HS-5 (cell line): ENCODE measurements at places on chromosomes 12 and 14.

DNA sequence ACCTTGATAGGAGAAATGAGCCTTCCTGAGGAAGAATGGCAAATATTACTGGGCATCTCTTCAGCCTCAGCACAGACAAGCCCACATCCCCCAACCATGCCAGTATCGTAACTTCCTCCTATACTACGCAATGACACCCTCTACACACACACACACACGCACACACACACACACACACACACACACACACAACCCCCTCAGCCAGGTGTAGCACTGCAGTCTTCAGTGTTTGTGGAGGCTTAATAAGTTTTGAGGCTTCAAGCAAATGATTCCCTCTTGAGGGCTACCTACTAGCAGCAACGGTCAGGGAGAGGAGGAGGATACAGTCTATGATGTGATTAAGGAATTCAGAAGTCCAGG lies 1.6 kb downstream of the DGKA start:
- DNase-seq = no peak

GRCh38 chr12:83326666-83327065 lies 640.0 kb downstream of the TMTC2 start:
- no peak for DNase-seq

- no peak for DNase-seq
Observed at GRCh38 chr14:22515929-22516328, 73.1 kb downstream of the DAD1 start.

- no peak for DNase-seq
Observed at GRCh38 chr12:96060041-96060440, 24.7 kb upstream of the LTA4H start.

- no peak for DNase-seq
Observed at GRCh38 chr12:12403264-12404248, 46.7 kb downstream of the BORCS5 start.

- no peak for DNase-seq
Observed at GRCh38 chr14:63344336-63344735, 25.6 kb upstream of the GPHB5 start.

GRCh38 chr12:72081777-72082176 lies 143.1 kb downstream of the TPH2 start:
- DNase-seq = no peak

DNA sequence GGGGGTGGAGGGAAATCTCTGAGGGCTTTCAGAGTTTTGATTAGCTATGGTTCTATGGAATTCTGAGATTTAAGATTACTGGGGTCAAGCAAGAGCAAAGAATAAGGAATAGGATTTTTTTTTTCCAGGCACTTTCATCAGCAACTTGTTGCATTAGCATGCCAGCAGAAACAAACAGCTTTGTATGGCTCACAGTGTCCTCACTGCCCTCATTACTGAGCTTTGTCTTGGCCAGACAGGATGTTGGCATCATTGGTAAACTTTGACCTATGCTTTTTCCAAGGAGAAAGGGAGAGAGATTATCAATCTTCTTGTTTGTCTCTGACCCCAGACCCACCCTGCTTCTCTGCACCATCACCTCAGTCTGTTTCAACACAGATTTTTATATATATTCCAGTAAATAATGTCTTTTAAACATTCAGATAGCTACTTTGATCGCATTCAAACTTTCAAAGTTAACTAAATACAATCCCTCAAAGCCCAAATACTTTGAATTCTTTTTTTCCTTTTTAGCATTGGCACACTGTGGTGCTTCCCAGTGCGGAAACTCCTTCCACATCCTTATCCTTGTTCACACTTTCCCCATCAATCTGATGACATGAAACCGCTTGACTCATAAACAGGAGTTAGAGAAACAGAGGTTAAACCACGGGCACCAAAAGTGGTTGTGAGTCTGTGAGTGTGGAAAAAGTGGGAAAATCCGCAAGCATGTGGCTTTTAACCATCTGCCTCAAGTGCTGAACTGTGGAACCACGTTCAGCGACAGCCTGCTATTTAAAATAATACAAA lies 282.2 kb upstream of the FAR2 start:
- DNase-seq = no peak

- DNase-seq = no peak
Observed at GRCh38 chr12:19695244-19696098, 256.2 kb downstream of the AEBP2 start.

GRCh38 chr14:105010106-105010505 lies 10.8 kb downstream of the CDCA4 start:
- DNase-seq = no peak

GRCh38 chr12:113299619-113300237 lies 35.2 kb downstream of the SLC8B1 start:
- DNase-seq = peak; percentile 76

- no peak for DNase-seq
Observed at GRCh38 chr14:36662258-36662542, 540 bp downstream of the PAX9 start.

DNA sequence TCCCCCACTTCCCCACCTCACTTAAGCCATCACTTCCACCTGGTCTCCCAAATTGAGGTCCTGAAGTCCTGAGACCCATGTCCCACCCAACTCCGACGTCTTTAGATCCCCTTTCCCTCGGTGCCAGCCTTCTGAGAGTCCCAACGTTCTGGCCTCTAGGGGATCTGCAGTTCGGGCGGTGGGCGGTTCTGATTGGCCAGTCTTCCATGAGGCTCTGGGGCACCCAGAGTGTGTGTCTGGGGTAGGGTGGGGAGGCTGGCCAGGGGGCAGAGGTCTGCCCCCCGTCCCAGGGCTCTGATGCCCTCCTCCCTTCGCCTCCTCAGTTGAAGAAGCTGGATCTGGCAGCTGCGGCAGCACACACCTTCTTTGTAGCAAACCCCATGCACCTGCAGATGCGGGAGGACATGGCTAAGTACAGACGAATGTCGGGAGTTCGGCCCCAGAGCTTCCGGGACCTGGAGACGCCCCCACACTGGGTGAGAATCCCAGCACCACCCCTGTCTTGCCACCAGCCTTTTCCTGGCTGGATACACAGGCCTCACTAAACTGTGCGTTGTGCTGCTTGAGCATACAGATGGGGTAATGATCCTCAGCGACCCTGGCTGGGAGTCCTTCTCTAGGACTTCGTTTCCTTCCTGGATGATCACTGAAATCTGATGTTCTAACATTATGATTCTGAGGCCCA lies 1.5 kb downstream of the P3H3 start:
- DNase-seq = no peak

DNA sequence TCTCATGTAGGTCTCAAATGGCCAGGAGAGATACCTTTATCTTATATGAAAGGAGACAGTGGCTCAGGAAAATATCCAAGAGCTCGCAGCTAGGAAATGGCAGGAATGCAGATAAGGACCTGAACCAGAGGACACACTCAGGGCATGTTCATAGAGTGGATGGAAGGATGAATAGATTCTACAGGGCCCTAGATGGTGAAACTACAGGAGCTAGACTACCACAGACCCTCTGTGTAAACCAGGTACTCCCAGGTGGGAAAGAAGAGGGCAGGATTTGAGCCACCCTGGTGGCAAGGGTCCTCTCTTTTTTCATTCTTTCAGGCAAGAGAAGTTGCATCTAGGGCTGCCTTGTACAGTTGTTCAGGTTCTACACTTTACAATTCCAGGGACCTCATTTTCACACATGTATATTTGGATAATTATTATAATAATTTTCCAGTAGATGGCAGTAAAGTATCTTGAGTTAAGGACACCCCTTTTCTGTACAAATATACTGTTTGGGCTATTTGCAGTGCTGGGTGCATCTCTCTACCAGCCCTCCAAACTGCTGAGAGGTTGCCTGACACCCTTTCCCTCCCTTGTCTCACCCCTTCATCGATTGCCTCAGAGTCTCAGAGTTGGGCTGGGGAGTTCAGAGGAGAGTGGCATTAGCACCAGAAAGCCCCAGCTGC lies 10.5 kb upstream of the ZDHHC22 start:
- no peak for DNase-seq

GRCh38 chr12:62934239-62934798 lies 631 bp downstream of the PPM1H start:
- DNase-seq = no peak

- no peak for DNase-seq
Observed at GRCh38 chr12:130919086-130919485, 34.6 kb upstream of the ADGRD1 start.

GRCh38 chr14:90495357-90496276 lies 98.8 kb downstream of the CALM1 start:
- no peak for DNase-seq

- no peak for DNase-seq
Observed at GRCh38 chr14:36076197-36076596, 100.3 kb downstream of the PTCSC3 start.

DNA sequence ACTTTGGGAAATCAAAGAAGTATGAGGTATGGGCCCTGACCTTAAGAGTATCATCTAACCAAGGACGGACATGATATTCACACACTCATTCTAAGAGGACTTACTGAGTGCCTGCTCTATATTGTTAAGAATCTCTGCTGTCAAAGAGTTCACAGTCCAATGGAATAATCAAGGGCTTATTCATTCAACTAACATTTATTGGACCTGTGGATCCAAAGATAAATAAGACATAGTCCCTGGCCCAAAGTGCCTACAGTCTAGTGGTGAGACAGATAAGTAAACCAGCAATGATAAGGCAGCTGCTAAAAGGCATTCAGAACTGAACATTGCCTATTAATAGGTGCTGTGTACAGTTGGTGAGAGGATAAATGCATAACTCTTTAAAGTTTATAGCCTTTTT lies 11.0 kb downstream of the WDR20 start:
- DNase-seq = no peak

DNA sequence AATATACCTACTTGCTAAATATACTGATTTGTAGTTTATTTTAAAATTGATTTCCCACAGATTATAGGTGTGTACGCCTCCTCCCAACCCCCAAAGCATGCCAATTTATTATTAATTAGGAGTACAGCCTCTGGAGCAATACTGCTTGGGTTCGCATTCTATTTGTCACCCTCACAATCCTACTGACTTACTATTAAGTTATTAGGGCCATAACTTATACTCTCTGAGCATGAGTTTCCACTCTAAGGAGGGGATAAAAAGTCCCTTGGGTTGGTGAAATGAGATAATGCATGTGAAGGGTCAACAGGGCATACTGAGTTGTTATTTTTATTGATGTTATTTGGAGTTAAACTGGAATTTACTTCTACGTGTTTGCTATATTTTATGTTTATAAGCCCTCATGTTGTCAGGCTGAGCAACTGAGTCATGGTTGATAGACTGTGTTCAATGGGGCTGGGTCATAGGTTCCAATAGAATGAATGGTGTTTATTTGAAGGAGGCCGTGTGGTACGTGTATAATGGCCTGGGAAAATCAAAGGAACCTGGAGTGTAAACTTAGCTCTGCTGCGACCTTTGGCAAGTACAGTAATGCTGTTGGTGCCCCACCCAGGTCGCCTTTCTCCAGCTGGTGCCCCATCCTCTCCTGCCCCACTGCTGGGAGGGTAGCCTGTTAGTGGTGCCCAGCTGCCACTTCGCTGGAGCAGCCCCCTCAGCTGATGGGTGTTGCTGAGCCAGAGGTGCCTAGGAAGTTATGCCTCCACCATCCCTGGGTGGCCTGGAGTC lies 99.3 kb upstream of the PTPRB start:
- DNase-seq = no peak

DNA sequence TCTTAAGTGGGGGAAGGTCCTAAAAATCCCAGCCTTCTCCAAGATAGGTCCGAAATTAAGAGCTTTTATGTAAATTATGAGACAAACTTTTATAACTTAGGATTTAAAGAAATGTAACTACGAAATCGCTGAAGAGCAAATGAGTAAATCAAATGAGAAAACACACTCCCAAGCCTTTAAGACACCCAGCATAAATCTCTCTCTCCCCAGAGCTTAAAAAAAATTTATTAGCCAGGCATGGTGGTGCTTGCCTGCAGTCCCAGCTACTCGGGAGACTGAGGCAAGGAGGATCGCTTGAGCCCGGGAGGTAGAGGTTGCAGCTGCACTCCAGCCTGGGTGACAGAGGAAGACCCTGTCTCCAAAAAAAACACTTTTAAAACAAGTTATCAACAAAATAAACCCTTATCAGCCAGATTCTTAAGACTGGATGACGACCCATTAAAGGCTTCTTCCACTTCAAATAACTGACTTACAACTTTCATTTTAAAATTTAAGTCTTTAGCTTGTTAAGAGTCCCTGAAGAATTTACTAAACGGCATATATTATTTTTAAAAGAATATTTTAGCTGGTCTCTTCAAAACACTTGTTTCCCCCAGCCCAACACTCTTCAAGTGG lies 3.2 kb downstream of the PTGES3 start:
- DNase-seq = no peak

DNA sequence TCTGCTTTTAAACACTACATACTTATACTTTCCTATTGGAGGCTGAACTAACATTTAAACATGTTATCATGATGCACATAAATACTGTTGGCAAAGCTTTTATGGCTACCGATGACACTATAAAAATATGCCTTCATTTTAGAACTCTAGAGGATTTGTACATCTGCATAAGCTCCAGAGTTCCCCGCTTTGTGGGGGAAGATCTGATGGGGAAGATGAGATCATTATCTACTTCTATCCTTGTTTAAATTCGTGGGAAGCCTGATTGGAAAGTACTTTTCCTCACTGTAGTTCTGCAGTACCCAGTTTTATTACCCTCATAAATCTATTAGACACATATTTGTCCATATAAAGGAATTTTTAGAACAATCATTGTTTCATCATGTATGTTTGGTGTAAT lies 299.6 kb upstream of the ATP2B1 start:
- DNase-seq = no peak

DNA sequence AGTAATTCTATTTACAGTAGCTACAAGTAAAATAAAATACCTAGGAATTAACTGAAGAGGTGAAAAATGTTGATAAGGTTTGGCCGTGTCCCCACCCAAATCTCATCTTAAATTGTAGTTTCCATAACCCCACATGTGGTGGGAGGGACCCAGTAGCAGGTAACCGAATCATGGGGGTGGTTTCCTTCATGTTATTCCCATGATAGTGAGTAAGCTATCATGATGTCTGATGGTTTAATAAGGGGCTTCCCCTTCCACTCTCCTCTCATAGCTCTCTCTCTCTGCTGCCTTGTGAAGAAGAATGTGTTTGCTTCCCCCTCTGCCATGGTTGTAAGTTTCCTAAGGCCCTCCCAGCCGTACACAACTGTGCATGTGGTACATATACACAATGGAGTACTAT lies 1170.7 kb downstream of the BCL11B start:
- no peak for DNase-seq

DNA sequence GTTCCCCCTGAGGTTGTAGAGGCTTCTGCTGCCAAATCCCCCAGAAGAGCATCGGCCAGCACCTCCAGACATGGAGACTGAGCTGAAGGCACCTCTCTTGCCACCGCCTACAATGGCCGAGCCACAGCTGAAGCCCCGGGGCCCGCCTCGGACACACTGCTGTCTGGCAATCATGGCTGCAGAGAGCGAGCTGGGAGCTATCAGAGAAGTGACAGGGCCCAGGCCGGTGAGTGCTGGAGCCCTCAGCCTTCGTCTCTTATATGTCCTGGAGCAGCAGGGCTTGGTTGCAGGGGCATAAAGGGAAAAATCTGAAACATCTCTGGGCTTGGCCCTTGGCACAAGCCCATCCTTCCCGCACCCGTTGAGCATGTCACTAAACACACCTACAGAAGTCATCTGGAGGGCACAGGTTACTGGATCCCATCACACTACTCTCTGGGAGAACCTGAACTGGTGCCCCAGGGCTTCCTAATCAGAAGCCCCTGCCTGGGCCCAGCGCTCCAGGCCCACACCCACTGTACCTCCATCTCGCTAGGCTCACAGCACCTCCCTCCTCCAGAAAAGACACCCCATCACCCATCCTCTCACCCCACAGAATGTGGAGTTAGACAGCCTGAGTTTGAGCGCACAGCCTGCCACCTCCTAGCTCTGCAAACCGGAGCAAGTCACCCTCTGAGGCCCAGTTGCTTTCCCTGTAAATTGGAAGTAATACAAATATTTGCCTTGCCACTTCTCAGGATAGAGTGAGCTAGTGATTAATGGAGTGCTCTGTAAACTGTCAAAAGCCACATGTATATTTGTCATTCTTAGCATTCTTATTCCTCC lies at the start of gene KRT4:
Gene KRT4, minus strand, starts transcription at position 232 of the 825 bp plus-strand sequence. Its CDS starts 58 bp downstream, at position 174.
- no peak for DNase-seq
